Stimulated activated CD4-positive, alpha-beta T cell treated with anti-CD3 and anti-CD28 coated beads, Interleukin-15, amount 100 ng/mL, for 48 hours (primary cell): ENCODE measurements at places on chromosomes 5 and 9.

DNA sequence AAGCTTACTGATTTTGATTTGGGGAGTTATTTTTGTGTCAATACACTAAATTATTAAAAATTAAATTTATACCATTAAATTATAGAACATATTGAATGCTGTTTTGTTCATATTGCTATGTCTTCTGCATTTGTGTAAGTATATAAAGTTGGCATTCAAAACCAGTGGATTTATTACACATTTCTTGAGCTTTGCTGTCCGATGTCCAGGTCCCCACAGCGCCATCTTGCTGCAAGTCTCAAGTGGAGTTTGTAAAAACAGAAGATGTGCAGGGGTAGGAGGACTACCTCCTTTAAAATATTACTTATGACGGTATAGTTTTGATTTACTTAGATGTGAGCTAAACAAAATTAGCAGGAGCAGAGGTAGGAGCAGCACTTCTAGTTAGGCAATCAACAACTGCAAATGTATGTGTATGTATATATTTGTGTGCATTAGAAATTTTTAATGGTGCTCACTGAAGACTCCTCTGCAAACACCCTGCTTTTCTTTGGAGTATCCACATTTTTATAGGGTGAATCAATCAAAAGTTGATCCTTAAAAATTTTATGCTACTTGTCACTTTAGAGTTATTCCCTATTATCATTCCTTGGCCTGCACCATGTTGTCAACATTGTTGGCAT, 37.4 kb downstream of the CPEB4 start:
- DNase-seq, result no peak

GRCh38 chr5:159581502-159582249, 251.4 kb upstream of the IL12B start:
- DNase-seq, result no peak

- no peak for DNase-seq
These were observed 8.4 kb downstream of the SPEF2 start for GRCh38 chr5:35626108-35626507.

DNA sequence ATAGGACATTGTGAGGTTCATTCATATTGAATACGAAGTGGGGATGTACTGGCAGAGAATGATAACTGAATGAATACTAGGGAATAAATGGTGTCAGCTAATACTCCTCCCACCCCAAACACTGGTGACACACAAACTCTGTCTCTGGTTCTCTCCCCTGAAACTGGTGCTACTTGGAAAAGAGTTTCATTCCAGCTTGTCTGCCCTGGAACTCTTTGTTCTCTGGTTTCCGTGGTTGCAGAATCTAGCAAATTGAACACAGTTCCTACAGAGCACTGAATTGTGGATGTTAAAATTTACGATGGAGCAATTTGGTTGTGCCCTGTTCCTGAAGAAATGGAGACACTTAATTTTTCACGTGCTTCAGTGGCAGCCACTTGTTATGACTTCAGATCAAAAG, 181.7 kb downstream of the KCTD16 start:
- DNase-seq, result no peak

GRCh38 chr5:89065919-89066318, 182.9 kb upstream of the MEF2C start:
- DNase-seq, result no peak

DNA sequence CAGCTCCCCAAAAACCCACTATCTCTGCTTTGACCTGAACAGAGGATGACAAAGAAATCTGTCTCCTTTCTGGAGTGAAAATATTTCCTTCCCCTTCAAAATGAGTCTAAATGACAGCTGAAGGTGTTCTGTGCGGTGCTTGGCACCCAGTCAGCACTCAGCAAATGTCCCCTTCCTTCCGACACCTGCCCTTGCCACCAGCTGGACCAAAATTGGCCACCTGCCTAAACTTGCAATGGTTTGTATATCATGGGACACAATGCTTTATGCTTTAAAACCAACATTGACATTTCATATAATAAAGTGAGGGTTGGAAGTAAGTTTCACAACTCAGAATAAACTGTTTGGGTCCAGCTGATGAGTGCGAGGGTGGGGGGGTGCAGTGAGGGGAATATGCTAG, 7.5 kb upstream of the TTC1 start:
- DNase-seq, result no peak
